ENCODE measurements at places on chromosomes 12 and 14. TPM values are rescaled to one million over a fixed set of nuclear protein-coding genes. Genes with fewer than 3 reads are reported as not detected.

The KRT2 gene
- not detected for total RNA-seq

The AQP6 gene
- total RNA-seq = not detected

The LPAR5 gene
- total RNA-seq = 0.48 TPM

The HSP90AA1 gene
- 242 TPM for total RNA-seq

The RIMBP2 gene
- 0.92 TPM for total RNA-seq

The TMEM179 gene
- total RNA-seq = 1.2 TPM

The HOTAIR gene
- total RNA-seq = not detected

The LRP1-AS gene
- total RNA-seq = not detected

The MANSC1 gene
- total RNA-seq = 14.3 TPM

GRCh38 chr12:107651571-107652449 lies 33.8 kb upstream of the PWP1 start:
- H3K27me3 ChIP-seq = peaks cover 8% of the 10 kb centered on the region
- H3K36me3 ChIP-seq = no peaks in the 10 kb centered on the region
- no peak for DNase-seq
- H3K4me1 ChIP-seq = no peaks in the 10 kb centered on the region
- no peak overlapping the region for H3K4me3 ChIP-seq
- H3K27ac ChIP-seq = no peak overlapping the region

GRCh38 chr14:44135972-44136371 lies 371.1 kb downstream of the FSCB start:
- no peak overlapping the region for H3K27ac ChIP-seq
- no peak for DNase-seq

DNA sequence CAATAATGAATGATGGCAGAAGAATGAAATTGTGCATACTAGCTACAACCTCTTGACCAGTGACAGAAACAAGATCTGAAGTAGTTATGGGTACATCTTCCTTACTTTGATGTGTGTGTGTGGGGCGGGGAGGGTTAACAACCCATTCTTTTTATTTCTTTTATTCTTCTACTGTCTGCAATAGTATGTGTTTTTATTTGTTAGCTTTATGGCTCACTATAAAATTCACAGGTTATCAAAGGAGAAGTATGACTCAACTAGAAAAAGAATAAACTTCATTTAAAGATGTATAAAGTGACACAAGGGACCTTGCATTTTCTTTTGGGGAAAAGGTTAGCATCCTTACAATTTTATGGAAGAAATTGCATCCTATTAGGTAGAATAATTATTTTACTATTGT lies 430.5 kb downstream of the DAD1 start:
- H3K36me3 ChIP-seq = no peaks in the 10 kb centered on the region
- no peak for DNase-seq
- no peak overlapping the region for H3K27ac ChIP-seq
- peaks cover 20% of the 10 kb centered on the region for H3K27me3 ChIP-seq
- H3K4me1 ChIP-seq = no peaks in the 10 kb centered on the region

DNA sequence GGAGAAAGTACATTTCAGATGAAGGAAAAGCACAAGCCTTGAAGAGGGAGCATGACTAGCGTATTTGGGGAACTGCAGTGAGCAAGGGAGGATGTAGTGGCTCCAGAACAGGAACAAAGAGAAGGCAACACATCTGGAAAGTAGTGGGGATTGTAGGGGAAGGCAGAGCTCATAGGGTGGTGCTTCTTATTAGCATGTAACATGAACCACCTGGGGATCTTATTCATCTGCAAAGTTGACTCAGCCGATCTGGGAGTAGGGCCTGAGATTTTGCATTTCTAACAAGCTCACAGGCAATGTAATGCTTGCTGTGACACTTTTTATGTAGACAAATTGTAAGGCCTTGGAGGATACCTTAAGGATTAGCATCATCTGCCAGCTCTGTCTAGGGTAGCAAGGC lies 447.3 kb downstream of the NELL2 start:
- H3K27me3 ChIP-seq = peaks cover 3% of the 10 kb centered on the region
- no peak overlapping the region for H3K27ac ChIP-seq
- no peaks in the 10 kb centered on the region for H3K4me1 ChIP-seq
- H3K4me3 ChIP-seq = no peak overlapping the region

DNA sequence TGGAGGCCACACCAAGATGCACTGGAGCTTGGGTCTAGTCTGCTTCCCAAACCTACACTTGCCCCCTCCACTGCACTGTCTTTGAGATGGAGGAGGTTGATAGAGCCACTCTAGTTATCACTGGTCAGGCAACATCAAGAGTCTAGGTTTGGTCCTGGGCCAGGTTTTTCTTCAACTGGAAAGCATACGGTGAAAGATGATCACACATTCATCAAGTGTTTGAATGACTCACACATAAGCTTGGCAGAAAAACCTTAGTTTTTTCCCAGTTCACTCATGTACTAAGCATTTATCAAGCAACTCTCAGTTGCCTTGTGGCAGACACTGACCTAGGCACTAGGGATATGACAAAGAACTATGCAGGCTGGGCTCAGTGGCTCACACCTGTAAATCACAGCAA lies 84.5 kb downstream of the PLEKHG3 start:
- peaks cover 41% of the 10 kb centered on the region for H3K4me1 ChIP-seq
- no peaks in the 10 kb centered on the region for H3K27me3 ChIP-seq
- no peaks in the 10 kb centered on the region for H3K36me3 ChIP-seq

- H3K27me3 ChIP-seq = no peaks in the 10 kb centered on the region
- peaks cover 12% of the 10 kb centered on the region for H3K36me3 ChIP-seq
- DNase-seq = no peak
- peak overlapping the region; percentile 41 for H3K27ac ChIP-seq
- H3K4me3 ChIP-seq = no peak overlapping the region
Observed at GRCh38 chr12:121443193-121443870, 43.4 kb downstream of the RNF34 start.

DNA sequence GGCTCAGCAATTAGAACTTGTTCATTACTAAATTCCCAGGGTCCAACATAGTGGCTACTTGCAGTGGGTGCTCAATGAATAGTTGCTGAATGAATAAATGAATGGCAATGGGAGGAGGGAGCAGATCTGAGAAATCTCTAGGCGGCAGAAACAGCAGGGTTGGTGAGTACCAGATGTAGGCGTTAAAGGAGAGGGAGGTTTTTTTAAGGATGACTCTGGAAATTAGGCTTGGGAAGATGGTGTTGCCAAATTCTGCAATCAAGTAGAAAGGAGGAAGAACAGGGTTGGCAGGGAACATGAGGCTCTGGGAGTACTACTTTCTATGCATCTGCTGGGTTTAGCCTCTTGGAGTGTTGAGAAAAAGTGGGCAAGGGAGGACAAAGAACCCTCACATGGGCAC lies 207.1 kb downstream of the APAF1 start:
- H3K36me3 ChIP-seq = no peaks in the 10 kb centered on the region
- no peak overlapping the region for H3K4me3 ChIP-seq

- no peaks in the 10 kb centered on the region for H3K36me3 ChIP-seq
- no peak for DNase-seq
- no peak overlapping the region for H3K4me3 ChIP-seq
- H3K27ac ChIP-seq = peak overlapping the region; percentile 4
- peaks cover 1% of the 10 kb centered on the region for H3K27me3 ChIP-seq
Observed at GRCh38 chr12:87603727-87604126, 425.5 kb downstream of the C12orf50 start.

DNA sequence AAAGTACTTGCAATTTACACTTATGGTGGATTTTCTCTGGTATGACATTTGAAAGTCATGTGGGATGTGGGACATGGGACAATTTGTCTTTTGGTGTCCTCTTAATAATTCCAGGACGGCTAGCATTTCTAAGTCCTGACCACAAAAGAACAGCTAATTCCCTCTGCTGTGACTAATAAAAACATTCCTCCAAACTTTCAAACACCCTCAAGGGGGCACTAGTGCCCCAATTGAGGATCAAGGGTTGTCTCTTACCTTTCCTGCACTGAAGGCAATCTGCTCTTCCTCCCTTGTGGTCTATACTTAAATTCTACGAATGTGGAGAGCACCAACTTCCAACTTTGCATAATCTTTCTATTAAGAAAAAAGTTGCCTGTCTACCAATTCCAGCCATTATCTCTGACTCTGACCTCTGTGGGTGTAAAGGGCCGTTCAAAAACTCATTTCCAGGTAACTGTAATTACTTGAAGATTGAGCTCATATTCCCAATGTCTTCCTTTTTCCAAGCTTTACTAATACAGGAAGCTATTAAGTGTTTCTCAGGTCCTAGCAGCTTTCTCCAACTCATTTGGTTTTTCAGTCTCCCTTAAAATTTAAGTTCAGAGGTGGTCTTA lies 210.2 kb downstream of the PTPRO start:
- H3K36me3 ChIP-seq = peaks cover 11% of the 10 kb centered on the region
- no peak for DNase-seq

- H3K27ac ChIP-seq = no peak overlapping the region
- H3K27me3 ChIP-seq = peaks cover 18% of the 10 kb centered on the region
- no peak overlapping the region for H3K4me3 ChIP-seq
- no peaks in the 10 kb centered on the region for H3K4me1 ChIP-seq
- no peak for DNase-seq
Observed at GRCh38 chr14:98197933-98198332, 1074.1 kb downstream of the BCL11B start.

DNA sequence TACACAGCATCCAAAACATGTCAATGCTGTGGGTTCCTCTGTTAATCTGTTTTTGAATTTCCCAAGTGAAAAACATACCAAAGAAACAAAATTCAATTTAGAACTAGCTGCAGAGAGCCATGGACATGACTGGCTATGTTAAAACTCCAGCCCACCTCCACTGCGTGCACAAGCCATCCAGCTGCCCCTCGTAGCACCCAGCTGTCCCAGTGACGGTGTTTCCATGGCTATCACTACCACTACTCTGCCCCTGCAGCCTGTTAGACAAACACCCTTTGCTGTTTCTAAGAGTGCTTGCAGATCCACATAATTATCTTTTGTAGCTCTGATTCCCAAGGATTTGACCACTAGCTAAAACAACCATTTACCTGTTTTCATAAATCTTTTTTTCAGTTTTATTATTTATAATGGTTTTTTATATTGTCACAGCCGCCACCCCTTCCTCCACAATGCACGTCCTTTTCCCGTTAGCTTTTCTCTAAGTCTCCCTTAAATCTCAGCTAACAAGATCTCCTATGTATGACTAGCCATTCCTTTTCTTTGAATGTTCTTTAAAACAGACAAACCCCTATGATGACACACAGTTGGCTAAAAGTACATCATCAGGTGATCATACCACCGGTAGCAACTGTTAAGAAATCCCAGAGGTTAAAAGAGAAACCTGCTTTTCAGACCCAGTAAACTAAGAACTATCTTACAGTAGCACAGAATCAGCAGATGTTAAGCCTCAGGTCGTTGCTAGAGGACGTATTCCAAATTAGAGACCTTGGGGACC lies 37.8 kb upstream of the NAA30 start:
- no peaks in the 10 kb centered on the region for H3K36me3 ChIP-seq
- H3K27ac ChIP-seq = no peak overlapping the region
- no peaks in the 10 kb centered on the region for H3K4me1 ChIP-seq
- H3K27me3 ChIP-seq = peaks cover 17% of the 10 kb centered on the region
- H3K4me3 ChIP-seq = no peak overlapping the region

GRCh38 chr14:65387628-65388027 lies 24.9 kb upstream of the FUT8 start:
- H3K4me1 ChIP-seq = no peaks in the 10 kb centered on the region
- no peaks in the 10 kb centered on the region for H3K36me3 ChIP-seq
- H3K4me3 ChIP-seq = no peak overlapping the region
- H3K27me3 ChIP-seq = no peaks in the 10 kb centered on the region
- DNase-seq = no peak

DNA sequence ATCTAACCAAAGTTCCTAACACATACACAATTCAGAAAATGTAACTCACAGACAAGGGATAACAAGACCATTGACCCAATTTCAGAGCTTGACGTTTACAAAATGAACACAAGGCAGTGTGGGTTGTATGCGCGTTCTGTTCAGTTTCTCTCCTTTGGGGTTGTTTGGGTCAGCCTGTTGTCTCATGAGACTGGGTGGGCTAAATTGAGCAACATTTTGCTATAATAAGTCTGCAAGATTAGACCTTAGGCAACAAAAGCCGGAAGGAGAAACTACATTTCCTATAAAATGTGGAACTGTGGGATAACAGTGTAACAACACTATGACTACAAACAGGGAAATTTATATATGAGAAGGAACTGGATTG lies 18.8 kb upstream of the LTA4H start:
- H3K27ac ChIP-seq = no peak overlapping the region
- DNase-seq = no peak
- peaks cover 13% of the 10 kb centered on the region for H3K4me1 ChIP-seq
- no peaks in the 10 kb centered on the region for H3K36me3 ChIP-seq
- no peak overlapping the region for H3K4me3 ChIP-seq

GRCh38 chr12:121537814-121538698 lies 42.8 kb downstream of the KDM2B start:
- H3K27me3 ChIP-seq = no peaks in the 10 kb centered on the region
- peaks cover 3% of the 10 kb centered on the region for H3K36me3 ChIP-seq

DNA sequence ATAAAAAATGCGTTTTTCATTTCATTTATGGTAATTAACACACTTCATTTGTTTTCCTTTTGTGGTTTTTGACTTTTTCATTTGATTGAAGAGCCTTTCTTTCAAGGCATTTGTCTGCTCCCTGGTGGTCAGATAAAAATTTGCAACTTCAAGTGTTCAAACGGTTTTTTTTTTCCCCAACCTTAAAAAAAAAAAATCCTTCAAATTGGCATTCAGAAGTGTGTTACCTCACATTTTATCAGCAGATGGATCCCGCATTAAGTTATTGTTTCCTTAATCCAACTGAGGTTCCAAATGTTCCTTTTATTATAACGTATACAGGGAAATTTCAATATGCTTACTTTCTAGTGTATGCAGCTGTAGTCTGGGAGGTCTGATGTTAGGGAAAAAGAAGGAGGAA lies 47.2 kb downstream of the MYF5 start:
- H3K36me3 ChIP-seq = no peaks in the 10 kb centered on the region
- no peaks in the 10 kb centered on the region for H3K27me3 ChIP-seq
- H3K4me1 ChIP-seq = peaks cover 7% of the 10 kb centered on the region
- no peak for DNase-seq
- no peak overlapping the region for H3K4me3 ChIP-seq
- H3K27ac ChIP-seq = no peak overlapping the region

- H3K36me3 ChIP-seq = peaks cover 2% of the 10 kb centered on the region
- peak; percentile 72 for DNase-seq
- H3K27me3 ChIP-seq = peaks cover 1% of the 10 kb centered on the region
- no peak overlapping the region for H3K27ac ChIP-seq
- no peak overlapping the region for H3K4me3 ChIP-seq
Observed at GRCh38 chr12:113418213-113418879, 3.8 kb upstream of the SDSL start.

DNA sequence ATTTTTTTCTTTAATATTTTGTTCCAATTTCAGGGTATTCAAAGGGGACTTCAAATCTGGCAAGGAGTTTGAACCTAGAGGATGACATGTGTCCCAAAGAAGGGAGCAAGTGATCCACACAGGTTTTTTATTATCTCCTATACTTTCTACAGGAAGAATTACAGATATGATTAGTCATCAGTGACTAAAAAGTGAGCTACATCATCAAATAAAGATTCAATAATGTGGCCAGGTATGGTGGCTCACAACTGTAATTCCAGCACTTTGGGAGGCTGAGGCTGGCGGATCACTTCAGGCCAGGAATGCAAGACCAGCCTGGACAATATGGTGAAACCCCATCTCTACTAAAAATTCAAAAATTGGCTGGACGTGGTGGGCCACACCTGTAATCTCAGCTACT lies 24.2 kb downstream of the GLT8D2 start:
- no peaks in the 10 kb centered on the region for H3K4me1 ChIP-seq
- no peak overlapping the region for H3K4me3 ChIP-seq
- no peaks in the 10 kb centered on the region for H3K27me3 ChIP-seq
- H3K27ac ChIP-seq = no peak overlapping the region

- no peak overlapping the region for H3K4me3 ChIP-seq
- H3K36me3 ChIP-seq = no peaks in the 10 kb centered on the region
Observed at GRCh38 chr14:72433511-72433910, 460.4 kb downstream of the DPF3 start.

All from chondrocyte (in vitro differentiated cells).